ENCODE measurements at places on chromosomes 1 and 21.

DNA sequence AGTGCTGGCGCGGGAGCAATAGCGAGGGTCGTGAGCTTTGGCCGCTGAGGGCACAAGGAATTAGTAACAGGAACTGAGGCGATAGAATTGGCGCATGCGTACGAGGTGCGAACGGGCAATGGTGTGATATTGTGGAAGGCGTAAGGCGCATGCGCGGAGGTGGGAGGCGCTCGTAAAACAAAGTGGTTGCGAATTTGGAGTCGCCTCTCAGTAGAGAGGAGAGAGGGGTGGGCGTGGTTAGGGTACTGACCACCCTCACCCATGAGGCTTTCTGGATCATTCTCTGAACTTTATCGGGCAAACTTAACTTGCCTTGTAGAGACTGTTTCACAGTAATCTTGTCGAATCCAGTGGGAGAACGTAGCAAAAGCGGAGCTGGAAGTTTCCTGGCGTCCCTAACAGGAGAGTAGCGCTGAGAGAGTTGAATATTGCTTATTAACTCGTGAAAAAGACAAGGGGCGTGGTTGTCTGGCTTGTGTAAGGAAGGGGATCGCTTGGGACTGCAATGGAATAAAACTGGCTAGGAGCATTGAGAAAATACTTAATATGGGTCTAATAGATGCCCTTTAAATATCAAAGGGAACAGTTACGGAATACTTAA is 427 bp downstream of the CKS1B start:
- peak; percentile 97 for DNase-seq

GRCh38 chr1:55180075-55180670 is 35.0 kb downstream of the USP24 start:
- no peak for DNase-seq

DNA sequence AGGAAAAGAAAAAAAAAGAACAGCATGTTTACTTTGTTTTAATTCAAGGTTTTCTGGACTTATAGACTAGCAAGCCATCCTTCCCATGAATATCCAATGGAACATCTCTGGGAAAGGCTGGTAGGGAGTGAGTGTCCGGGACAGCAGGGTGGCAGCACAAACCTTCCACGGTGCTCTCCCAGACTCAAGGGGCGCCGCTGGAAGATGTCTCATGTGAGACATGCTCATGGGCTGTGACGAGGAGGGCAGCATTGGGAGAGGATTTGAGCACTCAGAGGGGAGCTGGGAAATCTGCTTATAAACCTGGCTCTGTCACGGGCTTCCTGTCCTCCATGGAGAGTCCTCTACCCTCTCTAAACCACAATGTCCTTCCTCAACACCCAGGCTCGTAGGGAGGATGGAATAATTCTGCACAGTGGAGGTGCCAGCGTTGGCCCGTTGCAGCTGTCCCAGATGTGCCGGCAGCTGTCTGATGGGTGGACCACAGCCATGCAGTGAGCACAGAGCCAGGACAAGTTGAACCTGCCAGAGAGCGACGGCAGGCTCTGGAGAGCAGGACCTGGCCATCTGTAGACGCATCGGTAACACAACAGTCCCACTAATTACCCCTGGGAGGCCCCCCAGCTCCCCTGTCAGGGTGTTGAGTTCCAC is 100.1 kb upstream of the IGSF21 start:
- DNase-seq = peak; percentile 38

DNA sequence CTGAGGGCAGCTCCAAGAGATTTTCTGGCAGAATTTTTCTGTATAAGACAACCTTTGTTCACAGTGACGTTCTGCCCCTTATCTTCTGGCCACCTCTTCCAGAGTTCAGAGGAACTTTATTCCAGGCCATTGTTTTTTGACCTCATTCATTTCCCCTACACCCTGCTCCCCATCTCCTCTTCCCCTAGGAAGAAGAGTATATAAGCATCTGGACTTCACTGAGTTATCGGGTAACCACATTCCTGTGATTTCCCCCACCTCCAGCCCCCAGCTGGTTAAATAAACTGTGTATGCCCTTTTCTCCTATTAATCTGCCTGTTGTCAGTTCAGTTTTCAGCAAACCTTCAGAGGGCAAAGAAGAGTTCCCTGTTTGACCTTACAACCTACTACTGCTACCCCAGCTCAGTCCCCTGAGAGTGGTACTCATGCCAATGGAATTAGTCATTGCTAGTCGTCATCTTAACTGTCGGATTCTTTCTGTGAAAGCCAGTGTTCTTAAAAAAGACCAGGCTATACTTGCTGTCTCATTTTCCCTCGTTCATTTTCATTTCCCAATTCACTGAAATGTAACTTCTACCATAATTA is 14.3 kb upstream of the ALG14 start:
- DNase-seq = peak; percentile 54

DNA sequence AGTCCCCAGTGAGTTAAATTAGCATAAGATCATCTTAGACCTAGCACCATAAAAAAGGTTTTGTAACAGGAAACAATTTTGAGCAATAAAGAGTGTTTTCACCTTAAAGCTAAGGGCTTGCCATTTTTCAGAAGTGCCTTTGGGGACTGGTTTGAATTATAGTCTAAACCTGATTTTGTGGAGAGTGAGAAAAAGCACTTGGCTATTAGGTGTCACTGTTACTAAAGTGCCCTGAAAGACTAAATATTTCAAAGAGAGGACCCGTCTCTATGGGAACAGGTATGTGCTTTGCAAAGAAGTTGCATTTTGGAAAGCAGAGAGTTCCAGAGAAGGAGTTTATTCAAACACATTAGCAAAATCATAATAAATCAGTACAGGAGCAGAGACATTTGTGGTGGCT is 9.1 kb downstream of the NTNG1 start:
- no peak for DNase-seq

Measured in femur (tissue), 1 donor.